ENCODE measurements at places on chromosomes 7 and 10.

GRCh38 chr7:157972914-157973313, 614.7 kb downstream of the PTPRN2 start:
- DNase-seq = no peak

DNA sequence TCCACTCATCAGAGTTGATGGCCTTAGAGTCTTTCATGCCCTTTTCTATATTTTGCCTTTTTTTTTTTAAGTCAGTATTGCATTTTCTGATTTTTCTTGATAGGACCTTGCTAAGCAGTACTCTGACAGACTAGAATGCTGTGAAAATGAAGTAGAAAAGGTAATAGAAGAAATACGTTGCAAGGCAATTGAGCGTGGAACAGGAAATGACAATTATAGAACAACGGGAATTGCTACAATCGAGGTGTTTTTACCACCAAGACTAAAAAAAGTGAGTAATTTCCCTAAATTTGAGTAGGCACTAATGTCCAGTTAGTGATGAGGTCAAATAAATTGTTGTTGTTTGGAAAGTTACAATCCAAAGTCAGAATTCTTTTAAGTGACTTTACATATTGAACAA, 7.4 kb downstream of the NUB1 start:
- DNase-seq = no peak

DNA sequence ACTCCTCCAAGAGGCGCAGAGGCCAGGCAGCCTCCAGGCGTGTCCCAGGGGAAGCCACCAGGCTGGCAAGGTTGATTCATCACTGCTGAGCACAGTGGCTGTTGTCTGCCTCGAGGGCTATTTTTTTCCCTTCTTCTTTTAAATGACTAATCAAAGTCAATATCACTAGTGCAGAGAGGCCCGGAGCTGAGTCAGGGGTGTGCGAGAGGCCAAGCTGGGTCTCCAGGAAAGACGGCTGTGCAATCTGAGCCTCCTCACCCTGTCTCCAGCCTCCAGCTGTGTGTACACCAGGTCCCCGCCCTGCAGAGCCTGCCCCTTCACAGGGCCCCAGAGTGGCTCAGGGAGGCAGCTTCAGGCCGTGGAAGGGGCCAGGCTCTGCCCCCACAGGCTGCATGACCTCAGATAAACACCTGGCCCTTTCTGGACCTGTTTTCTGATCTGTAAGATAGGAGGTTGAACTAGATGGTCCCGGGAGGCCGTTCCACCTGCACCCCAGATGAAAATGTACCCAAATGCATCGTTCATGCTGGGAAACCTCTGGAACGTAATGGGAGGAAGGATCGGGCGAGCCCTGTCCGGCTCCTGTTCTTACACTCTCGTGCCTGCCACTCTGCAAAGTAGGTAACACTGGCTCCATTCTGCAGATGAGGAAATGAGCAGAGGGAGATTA, 3.7 kb downstream of the STX1A start:
- peak; percentile 91 for DNase-seq

- DNase-seq = no peak
Measured at GRCh38 chr10:60006062-60006461, 99.7 kb upstream of the CCDC6 start.

- DNase-seq = no peak
Measured at GRCh38 chr7:80960244-80960795, 41.5 kb upstream of the SEMA3C start.

Data from fibroblast of the conjunctiva (primary cell).